ENCODE measurements at places on chromosomes 13 and 19.
A peak's percentile ranks its signal among the peaks of the same experiment; 100 is the strongest.

GRCh38 chr13:109500146-109500773 is 286.1 kb downstream of the IRS2 start:
- DNase-seq = peak; percentile 61

GRCh38 chr19:39968789-39969188 is 2.2 kb upstream of the PSMC4 start:
- no peak for DNase-seq

- no peak for DNase-seq
Measured at GRCh38 chr13:113526466-113527220, 36.1 kb upstream of the DCUN1D2 start.

- DNase-seq = no peak
Measured at GRCh38 chr13:61247149-61247936, 168.3 kb downstream of the PCDH20 start.

GRCh38 chr13:64753233-64754000 is 2476.7 kb downstream of the PCDH9 start:
- DNase-seq = no peak

DNA sequence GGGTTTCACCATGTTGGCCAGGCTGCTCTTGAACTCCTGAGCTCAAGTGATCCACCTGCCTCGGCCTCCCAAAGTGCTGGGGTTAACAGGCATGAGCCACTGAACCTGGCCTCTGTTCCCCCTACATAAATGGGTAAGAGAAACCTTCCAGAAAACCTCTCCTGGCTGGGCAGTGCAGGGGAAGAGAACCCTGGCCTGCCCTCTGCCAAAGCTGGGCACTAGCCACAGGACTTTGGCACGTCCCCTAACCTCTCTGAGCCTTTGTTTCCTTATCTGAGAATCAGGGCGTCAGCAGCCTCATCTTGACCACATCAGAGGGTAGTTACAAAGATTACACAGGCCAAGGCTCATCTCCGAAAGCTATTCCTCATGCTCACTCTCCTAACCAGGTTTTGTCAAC is 2.2 kb downstream of the SBSN start:
- DNase-seq = no peak

GRCh38 chr19:37401078-37401477 is 30.2 kb downstream of the ZNF527 start:
- DNase-seq = no peak

DNA sequence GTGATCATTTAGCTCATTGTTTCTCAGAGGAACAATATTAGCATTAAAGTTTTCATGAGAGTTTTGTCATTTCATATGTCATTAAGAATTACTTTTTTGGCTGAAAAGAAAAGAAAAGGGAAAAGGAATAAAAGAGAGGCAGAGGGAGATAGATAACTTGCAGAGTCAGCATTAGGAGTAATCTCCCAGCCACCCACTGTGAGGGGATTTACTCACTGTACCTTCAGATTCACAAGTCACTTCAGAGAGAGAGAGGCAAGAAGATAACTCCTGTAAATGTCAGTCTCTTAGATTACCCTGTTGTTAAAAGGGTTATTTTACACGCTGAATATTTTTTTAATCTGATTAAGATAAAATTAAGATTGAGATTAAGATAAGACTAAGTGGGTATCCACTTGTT is 125.2 kb downstream of the POU4F1 start:
- DNase-seq = no peak

- no peak for DNase-seq
Measured at GRCh38 chr19:29324291-29324680, 111.3 kb upstream of the UQCRFS1 start.

DNA sequence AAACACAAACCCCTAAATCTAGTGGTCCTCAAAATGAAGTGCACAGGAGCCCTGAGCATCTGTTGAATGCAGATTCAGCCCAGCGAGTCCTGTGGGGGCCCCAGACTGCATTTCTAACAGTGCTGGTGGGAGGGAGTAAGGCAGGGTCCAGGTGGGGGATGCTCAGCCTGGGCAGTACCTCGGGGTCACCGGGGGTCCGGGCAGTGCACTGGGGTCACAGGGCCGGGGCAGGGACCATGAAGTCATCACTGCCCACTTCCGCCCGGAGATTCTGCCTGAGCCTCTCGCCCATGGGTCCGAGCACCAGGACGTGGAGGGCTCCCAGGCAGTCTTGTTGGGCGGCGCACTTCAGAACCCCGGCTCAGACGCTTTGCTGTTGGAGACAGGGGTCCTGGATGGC is 838 bp upstream of the ATP4B start:
- no peak for DNase-seq

GRCh38 chr13:47886314-47886713 is 114.8 kb downstream of the SUCLA2 start:
- DNase-seq = no peak

- no peak for DNase-seq
Measured at GRCh38 chr13:23513455-23513854, 56.8 kb upstream of the TNFRSF19 start.

DNA sequence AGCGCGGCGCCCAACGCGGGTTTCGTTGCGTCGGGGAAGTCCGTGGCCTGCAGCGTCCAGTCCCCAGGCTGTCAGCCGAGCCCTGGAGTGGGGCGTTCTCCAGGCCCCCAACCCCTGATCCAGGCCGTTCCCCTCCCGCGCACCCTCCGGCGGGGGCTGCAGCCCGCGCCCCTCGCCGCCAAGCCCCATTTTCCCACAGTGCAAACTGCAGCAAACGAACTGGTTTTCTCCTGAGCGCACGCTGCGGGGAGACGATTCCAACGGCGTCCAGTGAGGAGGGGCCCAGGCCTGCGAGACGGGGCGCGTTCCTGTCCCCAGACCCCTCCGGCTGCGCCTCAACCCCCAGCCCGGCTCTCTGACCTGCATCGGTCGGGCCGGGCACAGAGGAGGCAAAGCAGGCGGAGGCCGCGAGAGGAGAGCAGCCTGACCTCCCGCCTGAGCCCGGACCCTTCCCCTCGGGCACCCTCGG is 4.4 kb upstream of the ONECUT3 start:
- DNase-seq = no peak

DNA sequence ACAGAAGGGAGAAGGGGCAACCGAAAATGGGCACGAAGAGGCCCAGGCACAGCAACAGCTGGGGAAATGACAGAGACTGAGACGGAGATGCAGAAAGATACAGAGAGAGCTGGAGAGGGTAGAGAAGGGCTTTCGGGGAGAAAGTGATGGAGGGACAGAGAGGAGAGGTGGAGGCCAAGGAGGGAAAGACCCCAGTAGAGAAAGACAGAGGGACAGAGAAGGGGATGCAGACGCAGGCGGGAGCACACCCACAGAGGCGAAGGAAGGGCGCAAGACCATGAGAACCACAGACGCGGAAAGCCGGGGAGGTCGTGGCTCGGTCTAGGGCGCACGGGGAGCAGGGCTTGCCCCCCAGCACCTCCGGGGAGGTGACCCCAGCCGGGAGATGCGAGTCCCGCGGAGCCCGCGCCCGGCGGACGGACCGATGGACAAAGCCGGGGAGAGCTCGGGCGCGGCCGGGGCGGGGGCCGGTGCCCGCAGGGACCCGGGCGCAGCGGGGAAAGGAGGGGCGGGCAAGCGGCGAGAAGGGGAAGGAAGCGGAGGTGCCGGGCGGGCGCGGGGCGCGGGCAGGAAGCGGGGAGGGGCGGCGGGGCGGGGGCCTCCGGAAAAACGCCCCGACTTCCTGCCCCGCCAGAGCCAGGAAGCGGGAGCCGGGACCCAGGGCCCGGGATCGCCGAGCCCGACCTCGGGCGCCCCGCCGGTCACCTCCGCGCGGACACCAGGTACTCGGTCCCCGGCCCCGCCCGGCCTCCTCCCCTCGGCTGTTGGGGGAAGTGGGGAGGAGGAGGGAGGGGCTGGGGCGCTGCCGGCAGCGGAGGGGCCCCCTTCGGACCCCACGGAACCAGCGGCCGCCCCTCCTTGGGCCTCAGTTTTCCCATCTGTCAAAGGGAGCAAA is at the start of gene ARHGEF1:
ARHGEF1 (plus strand) TSS at position 617 of the 895 bp plus-strand sequence. CDS start 4,899 bp downstream, outside the sequence.
- no peak for DNase-seq
